Right renal pelvis (tissue), 4 donors: ENCODE measurements at places on chromosomes 7 and 10.

- no peak for DNase-seq
Measured at GRCh38 chr10:27390681-27391080, 113.4 kb upstream of the RAB18 start.

GRCh38 chr10:109926061-109926745, 2.9 kb upstream of the XPNPEP1 start:
- no peak for DNase-seq

- DNase-seq: no peak
Measured at GRCh38 chr10:103583871-103584215, 90.3 kb downstream of the NEURL1 start.

GRCh38 chr7:83476511-83477050, 172.4 kb downstream of the SEMA3E start:
- no peak for DNase-seq

DNA sequence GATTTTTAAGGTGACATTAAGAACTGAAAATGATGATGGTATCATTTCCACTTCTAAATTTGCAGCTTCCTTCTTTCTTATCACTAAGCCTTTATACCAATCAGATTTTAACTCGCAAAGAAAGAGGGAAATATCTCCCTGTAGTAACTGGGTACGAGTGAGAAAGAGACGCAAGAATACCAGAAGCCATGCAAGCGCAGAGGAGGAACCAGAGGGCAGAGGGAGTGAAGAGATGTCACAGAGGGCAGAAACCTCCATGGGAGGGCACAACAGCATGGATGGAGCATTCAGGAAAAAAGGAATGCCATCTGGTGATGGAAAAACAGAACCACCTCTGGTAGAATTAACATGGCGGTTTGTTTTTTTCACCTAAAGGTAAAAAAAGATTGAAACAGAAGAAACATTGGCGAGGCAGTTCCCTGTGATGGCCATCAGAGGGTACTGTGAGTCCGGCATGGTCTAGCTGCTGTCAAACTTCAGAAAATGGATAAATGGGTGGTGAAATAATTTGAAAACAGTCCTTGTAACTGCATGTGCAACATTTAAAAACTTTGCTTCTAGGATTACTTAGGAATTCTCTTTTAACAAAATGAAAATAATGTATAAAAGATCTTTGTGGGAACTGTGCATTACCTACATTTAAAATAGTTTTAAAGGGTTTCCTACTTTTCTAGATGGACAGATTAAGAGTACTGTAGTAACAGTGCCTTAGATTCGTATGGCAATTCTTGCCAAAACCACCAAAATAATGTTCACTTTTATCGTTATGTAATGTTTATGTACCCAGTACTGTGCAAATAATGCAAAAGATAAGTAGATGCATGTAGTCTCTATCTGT, 91.8 kb downstream of the ARHGAP12 start:
- DNase-seq: no peak

DNA sequence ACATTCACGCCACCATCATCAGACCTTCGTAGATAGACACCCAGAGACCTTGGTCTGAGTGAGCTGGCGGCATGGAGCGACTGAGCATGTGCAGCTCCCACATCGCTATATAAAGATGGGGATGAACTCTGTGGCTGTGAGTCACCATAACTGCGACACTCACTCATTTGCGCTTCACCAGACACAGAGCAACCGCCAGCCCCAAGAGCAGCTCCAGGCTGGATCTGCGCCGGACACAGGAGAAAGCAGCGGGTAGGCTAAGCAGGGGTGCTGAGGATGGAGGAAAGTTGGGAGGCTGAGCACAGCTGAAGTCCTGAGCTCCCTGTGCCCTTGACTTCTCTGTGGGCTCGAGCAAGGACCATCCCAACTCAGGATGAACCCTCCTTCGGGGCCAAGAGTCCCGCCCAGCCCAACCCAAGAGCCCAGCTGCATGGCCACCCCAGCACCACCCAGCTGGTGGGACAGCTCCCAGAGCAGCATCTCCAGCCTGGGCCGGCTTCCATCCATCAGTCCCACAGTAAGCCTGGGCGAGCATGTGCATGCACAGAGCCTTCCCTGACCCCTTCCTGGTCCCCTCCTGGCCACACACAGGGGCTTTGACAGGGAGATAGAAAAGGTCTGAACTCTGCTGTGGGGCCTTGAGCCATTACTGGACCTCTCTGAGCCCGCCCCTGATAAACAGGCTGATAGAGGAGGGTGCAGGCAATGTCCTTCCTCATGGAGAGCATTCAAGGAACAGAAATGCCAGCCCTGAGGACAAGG, at the start of gene OPN4:
Gene OPN4, plus strand, starts transcription at position 137 of the 762 bp plus-strand sequence. Its CDS starts 237 bp downstream, at position 374.
- no peak for DNase-seq

DNA sequence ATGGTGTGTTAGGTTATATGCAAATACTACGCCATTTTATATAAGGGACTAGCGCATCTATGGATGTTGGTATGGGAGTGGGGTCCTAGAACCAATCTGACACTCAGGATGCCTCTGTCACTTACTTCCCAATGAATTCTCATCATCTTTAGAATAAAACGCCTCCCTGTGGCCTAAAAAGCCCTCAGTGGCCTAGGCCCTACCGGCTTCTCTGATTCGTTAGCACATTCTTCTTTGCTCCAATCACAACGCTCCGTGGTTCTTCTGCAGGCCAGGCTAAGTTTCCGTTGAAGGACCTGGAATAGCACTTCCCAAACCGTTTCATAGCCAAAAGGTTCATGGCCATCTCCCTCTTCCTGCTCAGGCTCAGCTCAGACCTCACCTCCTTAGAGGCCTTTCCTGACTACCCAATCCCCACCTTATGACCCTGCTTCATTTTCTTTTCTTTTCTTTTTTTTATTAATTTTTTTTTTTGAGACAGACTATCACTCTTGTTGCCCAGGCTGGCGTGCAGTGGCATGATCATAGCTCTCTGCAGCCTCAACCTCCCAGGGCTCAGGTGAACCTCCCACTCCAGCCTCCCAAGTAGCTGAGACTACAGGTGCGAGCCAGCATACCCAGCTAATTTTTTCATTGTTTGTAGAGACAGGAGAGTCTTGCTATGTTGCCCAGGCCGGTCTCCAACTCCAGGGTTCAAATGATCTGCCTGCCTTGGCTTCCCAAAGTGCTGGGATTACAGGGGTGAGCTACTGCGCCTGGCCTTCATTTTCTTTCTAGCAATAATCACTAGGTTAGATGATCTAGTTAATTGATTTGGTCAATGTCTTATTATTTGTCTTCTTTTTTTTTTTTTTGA, 24.5 kb upstream of the YWHAG start:
- DNase-seq: no peak

GRCh38 chr10:132786884-132787494, 1.0 kb upstream of the NKX6-2 start:
- no peak for DNase-seq

DNA sequence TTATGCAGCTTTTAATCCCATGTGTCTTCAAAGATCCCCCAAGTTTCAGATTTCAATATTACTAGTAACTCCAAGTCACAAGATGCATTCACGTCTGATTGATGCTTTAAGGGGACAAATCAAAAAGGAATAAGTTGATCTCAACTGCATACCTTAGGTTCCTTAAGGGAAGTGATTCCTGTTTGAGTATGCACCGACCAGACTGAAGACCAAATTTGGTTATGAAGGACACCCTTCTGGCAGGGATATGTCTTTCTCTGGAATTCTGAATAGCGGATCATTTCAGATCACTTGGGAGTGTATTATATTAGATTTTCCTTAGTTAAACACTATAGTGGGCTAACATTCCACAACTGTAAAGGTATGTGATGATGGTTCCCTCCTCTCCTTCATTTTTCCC, 4.3 kb downstream of the KIF5B start:
- DNase-seq: no peak

DNA sequence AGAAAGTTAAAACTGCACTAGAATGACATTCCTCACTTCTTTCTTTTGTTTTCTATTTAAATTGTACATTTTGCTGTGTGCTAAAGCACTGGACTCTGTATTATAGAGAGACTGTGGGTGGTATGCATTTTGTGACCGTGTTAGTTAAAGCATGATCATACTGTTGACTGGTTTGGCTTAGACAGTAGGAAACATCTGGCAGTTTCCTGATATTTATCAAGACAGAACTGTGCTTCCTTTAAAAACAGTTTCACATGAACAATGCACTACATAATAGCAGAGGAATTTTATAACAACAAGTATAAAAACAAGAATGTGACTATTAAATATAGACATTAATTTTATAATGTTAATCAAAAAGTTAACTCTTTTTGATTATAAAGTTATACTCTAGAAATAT, 23.1 kb downstream of the GNG11 start:
- DNase-seq: no peak

GRCh38 chr7:42445691-42446090, 208.7 kb upstream of the GLI3 start:
- DNase-seq: no peak

GRCh38 chr10:112672706-112673105, 225.7 kb downstream of the VTI1A start:
- DNase-seq: no peak

GRCh38 chr7:19060761-19061259, 56.6 kb downstream of the TWIST1 start:
- DNase-seq: no peak

DNA sequence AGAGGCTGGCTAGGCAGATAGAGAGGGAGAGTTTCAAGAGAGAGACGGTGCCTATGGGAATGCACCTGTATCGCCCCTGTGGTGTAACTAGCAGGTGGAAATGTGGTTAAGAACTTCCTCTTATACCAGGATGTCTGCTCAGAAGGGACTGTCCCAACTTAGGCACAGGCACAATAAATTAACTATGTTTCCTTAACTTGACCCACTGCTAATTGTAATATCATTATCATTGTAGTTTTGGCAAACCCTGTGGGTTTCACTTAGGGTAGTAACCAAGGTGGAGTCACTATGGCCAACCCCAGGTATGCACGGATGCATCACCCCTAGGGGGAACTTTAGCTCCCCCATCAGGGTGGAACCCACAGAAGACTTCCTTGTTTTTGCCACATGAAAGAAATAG, 455.7 kb downstream of the DGKB start:
- no peak for DNase-seq
